Bronchial epithelial cell (primary cell): ENCODE measurements at places on chromosomes 7 and 10.

DNA sequence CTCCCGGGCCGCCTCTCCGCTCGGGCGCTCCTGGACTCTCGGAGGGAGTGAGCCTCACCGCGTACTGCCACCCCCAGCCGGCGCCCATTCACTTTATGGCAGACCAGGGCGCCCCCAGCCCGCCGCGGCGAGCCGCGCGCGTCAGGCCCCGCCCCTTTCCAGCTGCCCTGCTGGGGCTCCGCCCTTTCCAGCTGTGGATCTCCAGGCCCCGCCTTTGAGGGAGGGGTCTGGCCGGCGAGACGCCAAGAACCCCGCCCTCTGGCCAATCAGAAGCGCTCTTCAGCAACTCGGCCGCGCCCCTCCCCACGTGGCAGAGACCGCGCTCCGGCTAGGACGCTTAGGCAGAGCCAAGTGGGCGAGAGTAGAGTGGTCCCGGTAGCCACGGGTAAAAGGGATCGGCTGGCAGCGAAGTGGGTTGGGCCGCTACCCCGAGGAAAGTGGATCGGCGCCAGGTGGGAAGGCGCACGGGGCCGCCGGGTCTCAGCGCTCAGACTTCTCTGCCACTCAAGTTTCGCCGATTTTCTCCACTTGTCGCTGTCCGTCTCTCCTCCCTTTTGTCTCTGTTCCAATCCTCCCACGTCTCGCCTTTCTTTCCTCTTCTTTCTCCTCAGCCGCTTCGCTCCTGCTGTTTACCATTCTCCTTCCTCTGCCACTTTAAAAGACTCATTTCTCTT lies at the start of gene PITX3:
Gene PITX3, minus strand, starts transcription at position 69 of the 674 bp plus-strand sequence. CDS start 9,432 bp downstream, outside the sequence.
- peak; percentile 82 for DNase-seq

GRCh38 chr7:73847941-73848723 lies 5.8 kb upstream of the METTL27 start:
- peak; percentile 44 for DNase-seq

GRCh38 chr10:98299341-98299740 lies 31.3 kb upstream of the LOXL4 start:
- DNase-seq: no peak

DNA sequence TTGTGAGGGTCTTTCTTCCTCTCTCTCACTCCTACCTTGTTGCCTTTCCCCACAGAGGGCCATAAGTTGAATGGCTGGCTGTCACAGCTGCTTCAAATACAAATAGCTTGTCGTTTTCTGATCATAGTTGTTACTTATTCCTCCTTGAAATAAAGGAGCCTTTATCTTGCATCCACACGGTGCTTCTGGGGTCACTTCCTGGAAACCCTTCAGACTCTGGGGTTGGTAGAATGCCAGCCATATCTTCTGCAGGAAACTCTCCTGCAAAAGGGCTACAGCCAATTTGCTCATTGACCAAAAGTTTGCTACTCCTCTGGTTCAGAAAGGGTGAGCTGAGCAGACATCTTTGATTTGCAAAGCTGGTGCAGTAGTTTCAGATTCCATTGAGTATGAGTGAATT lies 70.4 kb downstream of the FAM185A start:
- DNase-seq: no peak

- DNase-seq: no peak
Measured at GRCh38 chr10:67612577-67613537, 83.1 kb downstream of the CTNNA3 start.
